ENCODE measurements at places on chromosomes 1 and 21.

- no peak for DNase-seq
These were observed 29.3 kb downstream of the MACO1 start for GRCh38 chr1:25460020-25460419.

DNA sequence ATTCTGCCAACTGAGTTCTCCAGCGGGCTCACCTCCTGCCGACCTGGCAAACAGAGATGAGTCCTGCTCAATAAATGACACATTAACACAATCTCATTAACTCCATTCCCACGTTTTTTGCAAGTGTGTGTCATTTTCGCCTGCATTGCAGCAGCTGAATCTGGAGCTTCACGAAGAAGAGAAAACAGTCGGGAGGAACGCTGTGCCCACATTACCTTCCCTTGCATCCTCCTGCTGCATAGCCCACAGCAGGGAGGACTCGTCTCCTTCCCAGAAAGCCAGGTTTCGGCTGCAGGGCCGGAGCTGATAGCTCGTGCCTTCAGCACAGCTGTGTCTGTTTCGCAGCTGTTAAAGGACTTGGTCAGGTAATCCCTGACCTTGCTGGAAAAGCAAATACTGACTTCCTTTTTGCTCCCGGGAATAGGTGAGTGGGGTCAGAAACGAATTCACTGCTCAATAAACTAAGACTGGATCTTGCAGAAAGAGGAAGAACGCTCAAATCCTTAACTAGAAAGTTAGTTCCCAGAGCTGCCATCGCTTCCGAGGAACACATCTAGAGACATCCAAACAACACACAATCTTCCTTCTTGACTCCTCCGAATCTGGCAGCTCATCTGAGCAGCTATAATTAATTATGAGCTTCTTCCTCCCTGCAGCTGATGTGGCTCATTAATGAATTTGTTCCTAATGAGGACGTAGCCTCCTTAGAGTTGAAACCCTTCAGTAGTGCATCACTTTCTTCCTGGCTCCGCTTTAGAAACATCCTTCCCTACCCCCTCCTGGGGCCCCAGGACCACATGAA lies 33.0 kb downstream of the KANK4 start:
- DNase-seq = no peak

- DNase-seq = no peak
These were observed 188.9 kb upstream of the EDN2 start for GRCh38 chr1:41673378-41673777.

DNA sequence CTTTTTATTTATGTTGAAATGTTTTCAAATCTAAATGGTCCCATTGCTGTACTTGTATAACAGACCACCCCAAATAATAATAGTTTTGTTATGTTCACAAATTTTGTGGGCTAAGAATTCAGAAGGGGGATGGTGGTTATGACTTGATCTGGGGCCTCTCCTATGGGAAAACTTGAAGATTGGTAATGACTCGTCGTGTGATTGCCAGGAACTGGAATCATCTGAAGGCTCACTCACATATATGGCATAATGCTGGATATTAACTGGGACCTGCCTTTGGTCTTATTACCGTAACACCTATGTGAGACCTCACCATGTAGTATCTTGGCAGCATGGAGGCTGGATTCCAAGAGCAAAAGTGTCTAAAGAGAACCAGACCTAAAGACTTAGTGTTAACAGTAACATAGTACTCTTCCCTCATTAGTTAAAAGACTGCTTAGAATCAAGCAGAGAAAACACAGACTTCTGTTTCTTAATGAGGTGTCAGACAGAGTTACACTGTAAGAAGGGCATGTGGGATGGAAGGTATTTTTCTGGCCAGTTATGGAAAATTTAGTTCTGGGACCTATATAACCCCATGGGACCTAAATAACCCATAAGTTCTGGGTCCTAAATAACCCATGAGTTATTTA lies 11.9 kb downstream of the LYPLAL1 start:
- DNase-seq = no peak

GRCh38 chr1:174769961-174770549 lies 229.7 kb upstream of the CACYBP start:
- peak; percentile 11 for DNase-seq

- DNase-seq = no peak
These were observed 36.9 kb upstream of the FNBP1L start for GRCh38 chr1:93411000-93411399.

GRCh38 chr1:205504311-205505075 lies at the start of gene CDK18:
CDK18 (plus strand) TSS chr1:205504669; CDS start chr1:205523168, 18,499 bp downstream.
- no peak for DNase-seq

GRCh38 chr1:23964790-23965740 lies 5.4 kb downstream of the PNRC2 start:
- no peak for DNase-seq

DNA sequence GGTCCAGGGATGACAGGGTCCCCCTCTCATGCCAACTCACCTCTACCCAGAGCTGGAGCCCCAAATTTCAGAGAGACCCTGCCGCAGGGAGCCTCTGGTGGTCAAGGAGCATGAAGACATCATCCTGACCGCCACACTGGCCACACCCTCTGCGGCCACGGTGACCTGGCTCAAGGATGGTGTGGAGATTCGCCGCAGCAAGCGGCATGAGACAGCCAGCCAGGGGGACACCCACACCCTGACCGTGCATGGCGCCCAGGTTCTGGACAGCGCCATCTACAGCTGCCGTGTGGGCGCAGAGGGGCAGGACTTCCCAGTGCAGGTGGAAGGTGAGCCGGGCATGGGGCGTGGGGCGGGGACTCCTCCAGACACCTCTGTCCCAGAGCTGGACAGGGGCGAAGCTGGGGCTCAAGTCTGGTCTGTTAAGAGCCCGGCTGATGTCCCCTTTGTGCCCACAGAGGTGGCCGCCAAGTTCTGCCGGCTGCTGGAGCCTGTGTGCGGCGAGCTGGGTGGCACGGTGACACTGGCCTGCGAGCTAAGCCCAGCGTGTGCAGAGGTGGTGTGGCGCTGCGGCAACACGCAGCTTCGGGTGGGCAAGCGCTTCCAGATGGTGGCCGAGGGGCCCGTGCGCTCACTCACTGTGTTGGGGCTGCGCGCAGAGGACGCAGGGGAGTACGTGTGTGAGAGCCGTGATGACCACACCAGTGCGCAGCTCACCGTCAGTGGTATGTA lies 66.0 kb downstream of the OBSCN start:
- no peak for DNase-seq

- DNase-seq = no peak
These were observed 154.1 kb downstream of the ZBTB18 start for GRCh38 chr1:244205171-244205570.

DNA sequence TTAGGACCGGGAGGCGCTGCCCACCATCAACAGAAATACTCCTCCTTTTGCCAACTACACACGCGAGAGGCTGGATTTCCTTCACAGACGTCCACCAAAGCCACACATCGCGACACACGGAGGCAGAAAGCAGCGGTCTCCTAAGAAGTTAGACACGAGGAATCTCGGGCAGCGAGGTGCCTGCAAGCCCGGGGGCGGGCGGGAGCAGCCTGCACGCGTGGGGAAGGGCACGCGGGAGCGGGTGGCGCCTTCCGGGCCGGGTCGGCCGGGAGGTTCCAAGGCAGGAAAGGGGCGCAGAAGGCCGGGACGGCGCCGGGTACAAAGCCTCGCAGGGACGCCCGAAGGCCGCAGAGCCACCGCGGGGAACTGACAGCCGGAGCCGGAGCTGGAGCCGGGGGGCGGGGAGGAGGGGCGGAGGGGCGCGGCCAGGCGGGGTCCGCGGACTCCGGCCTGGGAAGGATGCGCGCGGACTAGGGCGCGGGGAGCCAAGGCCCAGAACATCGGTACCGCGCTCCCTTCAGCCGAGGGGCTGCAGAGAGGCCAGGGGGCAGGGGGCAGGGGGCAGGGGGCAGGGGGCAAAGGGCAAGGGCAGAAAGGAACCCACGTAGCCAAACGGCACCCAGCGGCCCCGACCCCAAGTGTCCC lies 722 bp downstream of the NPHP4 start:
- no peak for DNase-seq

- no peak for DNase-seq
These were observed 77.9 kb downstream of the PSMG1 start for GRCh38 chr21:39105341-39105765.

- no peak for DNase-seq
These were observed 134.5 kb downstream of the SMYD3 start for GRCh38 chr1:246372559-246372958.

Data from pulmonary artery endothelial cell (primary cell).